ENCODE measurements at places on chromosomes 7 and 10. TPM values are rescaled to one million over a fixed set of nuclear protein-coding genes. Genes with fewer than 3 reads are reported as not detected.

The FOXI2 gene
- 0.17 TPM for total RNA-seq

The OR13A1 gene
- total RNA-seq, result 0.44 TPM

The STEAP2 gene
- 0.59 TPM for total RNA-seq

The FKBP6 gene
- total RNA-seq, result not detected

The ITIH5 gene
- 0.29 TPM for total RNA-seq

The SLC25A13 gene
- 48.5 TPM for total RNA-seq

The EIF5AL1 gene
- 0.61 TPM for total RNA-seq

The TEX47 gene
- not detected for total RNA-seq

GRCh38 chr7:70580161-70580560 lies 551.8 kb upstream of the GALNT17 start:
- no peak for DNase-seq
- peaks cover 62% of the 10 kb centered on the region for H3K4me1 ChIP-seq
- no peak overlapping the region for H3K27ac ChIP-seq
- H3K36me3 ChIP-seq, result no peaks in the 10 kb centered on the region

DNA sequence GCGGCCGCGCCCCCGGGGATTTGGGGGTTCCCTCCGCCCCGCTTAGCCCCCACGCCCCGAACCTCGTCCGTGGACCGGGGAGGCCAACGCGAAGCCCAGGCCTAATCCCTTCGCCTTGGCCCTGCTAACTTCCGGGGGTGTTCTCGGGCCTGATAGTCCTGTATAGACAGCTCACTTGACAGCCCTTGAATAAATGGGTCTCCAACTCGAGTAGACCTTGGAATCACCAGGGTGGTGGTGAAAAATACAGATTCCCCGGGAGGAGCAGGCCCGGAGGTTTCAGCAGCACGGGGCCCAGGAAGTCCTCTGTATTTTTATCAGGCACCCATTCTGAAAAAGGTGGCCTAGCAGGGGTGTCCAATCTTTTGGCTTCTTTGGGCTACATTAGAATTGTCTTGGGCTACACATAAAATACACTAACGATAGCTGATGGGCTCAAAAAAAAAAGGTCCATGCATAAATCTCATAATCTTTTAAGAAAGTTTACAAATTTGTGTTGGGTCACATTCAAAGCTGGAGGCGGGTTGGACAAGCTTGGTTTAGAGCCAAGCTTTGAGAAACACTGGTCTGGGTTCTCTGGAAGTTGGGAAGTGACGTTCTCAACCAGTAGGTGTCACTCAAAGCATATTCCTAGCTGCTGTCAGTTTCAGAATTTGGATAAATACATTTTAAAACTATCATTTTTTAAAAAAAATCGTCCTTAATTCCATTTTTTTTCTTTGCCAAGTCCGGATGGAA lies 221.7 kb downstream of the PHTF2 start:
- peak overlapping the region; percentile 85 for H3K4me3 ChIP-seq
- peak overlapping the region; percentile 87 for H3K27ac ChIP-seq
- peak; percentile 26 for DNase-seq

GRCh38 chr7:37229381-37229780 lies 219.3 kb downstream of the ELMO1 start:
- DNase-seq, result no peak
- peaks cover 4% of the 10 kb centered on the region for H3K4me1 ChIP-seq
- H3K36me3 ChIP-seq, result no peaks in the 10 kb centered on the region
- no peaks in the 10 kb centered on the region for H3K27me3 ChIP-seq
- no peak overlapping the region for H3K4me3 ChIP-seq
- no peak overlapping the region for H3K27ac ChIP-seq

GRCh38 chr10:93147281-93147680 lies 73.6 kb downstream of the CYP26A1 start:
- no peak for DNase-seq
- no peaks in the 10 kb centered on the region for H3K36me3 ChIP-seq
- H3K4me1 ChIP-seq, result no peaks in the 10 kb centered on the region
- no peaks in the 10 kb centered on the region for H3K27me3 ChIP-seq

- no peak overlapping the region for H3K4me3 ChIP-seq
- no peaks in the 10 kb centered on the region for H3K4me1 ChIP-seq
- no peaks in the 10 kb centered on the region for H3K36me3 ChIP-seq
- no peak for DNase-seq
Measured at GRCh38 chr7:90586091-90586490, 10.0 kb upstream of the CDK14 start.

GRCh38 chr7:108648989-108649388 lies 79.3 kb downstream of the DNAJB9 start:
- peaks cover 4% of the 10 kb centered on the region for H3K4me1 ChIP-seq
- H3K27me3 ChIP-seq, result peaks cover 1% of the 10 kb centered on the region
- DNase-seq, result no peak
- peaks cover 14% of the 10 kb centered on the region for H3K36me3 ChIP-seq
- no peak overlapping the region for H3K4me3 ChIP-seq

GRCh38 chr10:20630092-20630643 lies 266.9 kb downstream of the NEBL start:
- H3K27me3 ChIP-seq, result no peaks in the 10 kb centered on the region
- no peaks in the 10 kb centered on the region for H3K4me1 ChIP-seq
- H3K27ac ChIP-seq, result no peak overlapping the region
- DNase-seq, result no peak
- no peaks in the 10 kb centered on the region for H3K36me3 ChIP-seq

GRCh38 chr7:131188367-131189339 lies 139.0 kb upstream of the MKLN1 start:
- H3K4me1 ChIP-seq, result no peaks in the 10 kb centered on the region
- H3K36me3 ChIP-seq, result no peaks in the 10 kb centered on the region
- H3K27me3 ChIP-seq, result no peaks in the 10 kb centered on the region
- no peak overlapping the region for H3K4me3 ChIP-seq
- no peak overlapping the region for H3K27ac ChIP-seq

DNA sequence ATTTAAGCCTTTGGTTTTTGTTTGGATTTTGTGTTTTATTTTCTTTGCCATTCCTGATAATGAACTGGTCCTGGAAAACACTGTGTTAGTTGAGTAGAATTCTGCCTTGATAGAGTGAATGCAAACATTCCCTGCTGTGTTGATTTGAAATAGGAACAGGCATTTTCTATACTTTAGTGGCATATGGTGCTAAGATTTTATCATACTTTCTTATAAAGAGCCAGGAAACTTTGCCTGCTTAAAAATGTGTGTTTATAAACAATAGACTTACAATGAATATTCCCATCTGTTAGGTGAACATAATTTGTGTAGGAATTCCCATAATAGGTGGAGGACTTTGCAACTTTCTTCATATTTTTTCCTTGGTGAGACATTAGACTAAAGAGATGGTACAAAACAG lies 333.3 kb downstream of the SDK1 start:
- no peak for DNase-seq
- peaks cover 22% of the 10 kb centered on the region for H3K36me3 ChIP-seq

- DNase-seq, result no peak
- H3K27ac ChIP-seq, result no peak overlapping the region
- peaks cover 4% of the 10 kb centered on the region for H3K27me3 ChIP-seq
Measured at GRCh38 chr10:71354776-71355175, 35.7 kb downstream of the SLC29A3 start.

Data from glutamatergic neuron (in vitro differentiated cells).